ENCODE measurements at places on chromosomes 7 and 10. TPM values are rescaled to one million over a fixed set of nuclear protein-coding genes. Genes with fewer than 3 reads are reported as not detected.

Gene ATG9B
- not detected for total RNA-seq

Gene NAMPT
- total RNA-seq, result 198 TPM

Gene AKR1C4
- not detected for total RNA-seq

Gene CADPS2
- 29.1 TPM for total RNA-seq

Gene PALD1
- 5.2 TPM for total RNA-seq

Gene KCNH2
- total RNA-seq, result 107 TPM

- DNase-seq, result no peak
Observed at GRCh38 chr10:22708772-22709171, 5.6 kb downstream of the PIP4K2A start.

DNA sequence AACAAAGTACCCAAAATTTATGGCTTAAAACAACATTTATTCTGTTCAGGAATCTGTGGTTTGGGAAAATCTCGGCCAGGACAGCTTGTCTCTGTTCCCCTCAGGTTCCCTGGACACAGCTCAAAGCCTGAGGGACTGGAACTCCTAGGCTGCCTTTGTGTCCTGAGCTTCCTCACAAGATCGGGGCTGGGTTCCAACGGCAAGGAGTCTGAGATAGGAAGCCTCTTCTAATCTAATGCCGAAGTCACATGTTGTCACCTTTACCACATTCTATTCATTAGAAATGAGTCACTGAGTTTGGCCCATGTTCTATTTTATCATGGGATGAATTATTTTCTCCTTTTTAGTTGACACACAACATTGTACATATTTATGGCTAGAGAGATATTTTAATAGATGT is 80.5 kb downstream of the ANKRD26 start:
- DNase-seq, result no peak

GRCh38 chr7:139791316-139791715 is 13.5 kb upstream of the HIPK2 start:
- no peak for DNase-seq

DNA sequence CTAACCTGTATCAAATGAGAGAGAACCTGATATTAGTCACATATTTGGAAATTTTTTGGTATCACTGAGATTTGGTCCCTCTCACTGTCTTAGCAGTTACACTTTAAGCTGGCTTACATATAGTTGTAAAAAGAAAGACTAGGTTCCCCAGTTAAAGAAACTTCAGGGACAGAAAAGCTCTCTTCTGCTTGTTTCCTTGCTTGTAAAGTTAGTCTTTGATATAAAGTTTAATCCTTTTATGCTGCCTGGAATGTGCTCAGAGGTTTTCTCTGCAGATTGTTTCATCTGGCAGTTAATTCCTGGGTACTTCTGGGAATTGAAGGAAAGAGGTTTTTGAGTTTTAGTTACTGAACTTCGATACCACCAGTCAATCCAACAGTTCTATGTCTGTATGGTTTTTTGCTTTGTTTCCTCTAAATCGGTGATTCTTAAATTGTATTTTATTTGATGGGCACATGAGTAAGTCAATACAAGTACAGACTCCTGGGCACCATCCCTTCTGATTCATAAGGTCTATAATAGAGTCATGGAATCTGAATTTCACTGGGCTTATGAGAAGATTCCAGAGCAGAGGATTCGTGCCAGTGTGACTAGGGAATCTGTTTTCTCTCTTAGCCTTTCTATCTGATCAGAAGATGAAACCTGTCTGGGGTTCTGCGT is 1080.9 kb upstream of the C7orf33 start:
- no peak for DNase-seq

DNA sequence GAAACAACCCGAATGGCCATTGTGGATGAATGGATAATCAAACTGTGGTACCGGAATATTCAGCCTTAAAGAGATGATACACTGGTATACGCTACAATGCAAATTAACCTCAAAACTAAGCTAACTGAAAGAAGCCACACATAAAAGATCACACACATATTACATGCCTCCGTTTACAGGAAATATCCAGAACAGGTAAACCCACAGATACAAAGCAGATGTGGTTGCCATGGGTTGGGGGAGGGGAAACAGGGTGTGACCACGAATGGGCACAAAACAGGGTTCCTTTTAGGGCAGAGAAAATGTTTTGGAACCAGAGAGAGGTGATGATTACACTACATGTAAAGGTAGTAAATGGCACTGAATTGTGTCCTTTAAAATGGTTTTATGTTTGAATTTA is 16.6 kb downstream of the ESYT2 start:
- DNase-seq, result no peak

- DNase-seq, result no peak
Observed at GRCh38 chr7:36601601-36602000, 122.7 kb downstream of the AOAH start.

DNA sequence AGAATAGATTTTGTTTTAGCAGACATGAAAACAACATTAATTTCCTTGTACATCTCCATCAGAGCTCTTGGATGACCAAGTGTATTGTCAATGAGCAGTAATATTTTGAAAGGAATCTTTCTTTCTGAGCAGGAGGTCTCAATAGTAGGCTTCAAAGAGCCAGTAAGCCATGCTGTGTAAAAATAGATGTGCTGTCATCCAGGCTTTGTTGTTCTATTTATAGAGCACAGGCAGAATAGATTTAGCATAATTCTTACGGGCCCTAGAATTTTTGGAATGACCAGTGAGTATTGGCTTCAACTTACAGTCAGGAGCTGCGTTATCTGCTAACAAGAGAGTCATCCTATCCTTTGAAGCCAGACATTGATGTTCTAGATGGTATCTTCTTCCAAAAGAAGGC is 19.0 kb downstream of the MINPP1 start:
- DNase-seq, result no peak

GRCh38 chr7:17940951-17941431 is 697 bp upstream of the SNX13 start:
- DNase-seq, result no peak

DNA sequence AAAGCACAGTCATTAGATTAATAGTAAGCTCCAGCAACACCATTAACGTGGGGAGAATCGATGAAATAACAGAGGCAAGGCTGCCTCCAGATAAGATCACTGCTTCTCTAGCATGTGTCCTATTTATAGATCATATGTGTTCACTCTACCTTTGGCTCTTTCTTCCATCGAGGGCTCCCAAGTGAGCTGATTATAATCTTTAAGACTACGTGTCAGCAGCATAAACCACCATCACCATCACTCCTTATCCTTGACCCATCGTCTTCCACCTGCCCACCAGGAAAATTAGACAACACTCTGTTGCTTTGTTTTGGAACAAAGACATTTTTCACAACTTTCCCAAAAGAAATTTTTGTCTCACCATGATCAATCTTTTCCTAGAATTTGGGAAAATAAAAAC is 71.2 kb upstream of the CARD11 start:
- no peak for DNase-seq

GRCh38 chr10:71985542-71986250 is 21.5 kb downstream of the CHST3 start:
- DNase-seq, result peak; percentile 74
